ENCODE measurements at places on chromosomes 13 and 19. TPM values are rescaled to one million over a fixed set of nuclear protein-coding genes. Genes with fewer than 3 reads are reported as not detected.

The PLA2G4C gene
- 6.8 TPM for total RNA-seq

DNA sequence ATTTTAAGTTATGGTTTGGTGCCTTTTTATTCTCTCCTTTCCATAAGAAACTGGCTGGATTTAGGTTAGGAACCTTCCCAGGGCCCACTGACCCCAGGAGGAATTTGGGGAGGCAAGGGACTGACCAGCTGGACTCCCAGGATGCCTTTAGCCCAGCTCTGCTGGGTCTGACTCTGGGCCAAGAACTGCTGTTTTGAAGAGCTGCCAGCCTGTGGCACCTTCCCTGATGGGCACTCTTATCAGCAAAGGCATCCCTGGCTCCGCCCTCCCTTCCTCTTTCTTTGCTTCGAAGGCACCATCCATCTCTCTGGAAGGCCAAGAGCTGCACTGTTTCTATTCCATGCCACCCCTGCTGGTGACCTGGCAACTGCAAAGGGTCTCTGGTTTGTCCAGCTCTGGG lies 174.7 kb downstream of the POU4F1 start:
- no peak for DNase-seq

DNA sequence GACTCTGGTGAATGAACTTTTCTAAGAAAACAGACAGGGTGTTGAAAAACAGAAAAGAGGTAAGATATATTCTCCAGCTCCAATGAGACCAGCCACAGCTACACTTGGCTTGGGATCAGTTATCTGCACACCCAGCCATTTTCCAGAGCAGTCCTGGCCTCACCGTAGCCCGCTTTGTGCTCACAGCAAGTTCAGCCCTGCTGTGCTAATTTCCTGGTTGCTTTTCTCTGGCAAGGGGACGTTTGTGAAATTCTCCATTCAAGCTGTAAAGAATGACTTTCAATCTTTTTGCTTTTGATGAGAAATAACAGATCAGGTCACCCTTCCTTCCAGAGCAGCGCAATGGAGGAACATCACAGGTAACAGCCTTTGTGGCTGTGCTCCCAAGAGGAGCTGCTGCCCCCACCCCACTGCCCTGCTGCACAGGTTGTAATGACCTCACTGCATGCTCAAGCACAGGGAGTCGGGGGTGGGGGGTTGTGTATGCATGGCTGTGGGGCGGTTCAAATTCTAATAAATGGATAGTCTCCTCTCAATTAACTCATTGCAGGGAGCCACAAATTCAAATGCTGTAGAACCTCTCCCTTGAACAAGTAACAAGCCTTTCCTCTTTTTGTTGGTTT lies 516.6 kb upstream of the NBEA start:
- DNase-seq = no peak

The NPHS1 gene
- not detected for total RNA-seq

DNA sequence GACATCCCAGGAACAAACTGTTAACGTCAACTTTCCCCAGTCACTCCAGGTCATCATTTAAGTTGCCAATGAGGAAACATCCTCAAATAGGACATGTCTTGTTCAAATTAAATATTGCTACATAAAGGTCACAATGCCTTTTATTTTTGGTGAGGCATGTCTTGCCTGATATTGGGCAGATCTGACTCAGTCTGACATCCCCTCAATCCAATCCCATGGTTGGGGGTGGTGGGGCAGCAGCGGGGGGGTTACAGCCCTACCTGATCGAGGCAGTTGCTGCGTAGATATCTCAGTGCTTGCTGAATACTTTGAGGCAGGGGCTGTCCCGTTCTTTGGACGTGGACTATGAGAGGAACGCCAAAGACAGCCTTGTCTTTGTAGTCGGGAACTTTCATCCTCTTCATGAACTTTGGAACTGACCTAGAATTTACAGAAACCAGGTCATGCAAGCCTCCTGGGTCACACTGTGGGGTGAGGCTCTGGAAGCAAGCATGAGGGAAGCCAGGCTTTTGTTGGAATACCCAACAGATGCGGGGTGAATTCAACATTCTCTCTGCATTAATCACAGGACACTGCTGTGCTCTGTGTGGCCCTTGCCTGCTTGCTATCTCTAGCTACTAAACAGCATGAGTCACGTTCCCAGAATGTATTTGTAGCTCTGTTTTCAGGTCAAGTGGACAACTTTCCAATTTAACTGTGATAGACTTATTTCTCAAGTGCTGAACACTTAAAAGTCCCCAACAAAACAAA lies 109.8 kb downstream of the KL start:
- DNase-seq = peak; percentile 98

All from fibroblast of villous mesenchyme (primary cell).